ENCODE measurements at places on chromosomes 13 and 19.

- DNase-seq: no peak
Measured at GRCh38 chr13:49533591-49534269, 38.0 kb downstream of the PHF11 start.

DNA sequence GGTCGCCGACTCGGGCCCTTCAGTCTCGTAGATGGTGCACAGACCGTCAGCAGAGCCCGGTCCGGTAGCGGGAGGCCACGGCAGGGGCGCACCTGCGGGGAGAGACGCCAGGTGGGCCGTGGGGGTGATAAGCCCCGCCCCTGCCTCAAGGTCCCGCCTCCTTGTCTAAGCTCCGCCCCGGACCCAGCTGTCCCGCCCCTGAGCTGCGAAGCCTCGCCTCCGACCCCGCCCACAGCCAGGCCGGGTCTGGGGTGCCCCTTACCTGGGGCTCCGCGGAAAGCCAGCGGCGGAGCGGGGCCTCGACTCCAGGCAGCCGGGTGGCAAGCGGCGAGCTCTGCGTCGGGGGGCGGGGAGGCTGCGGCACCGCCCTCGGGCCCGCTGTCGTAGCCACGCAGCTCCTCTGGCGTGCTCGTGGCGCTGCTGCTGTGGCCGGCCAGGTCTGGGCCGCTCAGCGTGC is 4.7 kb downstream of the PRR36 start:
- no peak for DNase-seq

DNA sequence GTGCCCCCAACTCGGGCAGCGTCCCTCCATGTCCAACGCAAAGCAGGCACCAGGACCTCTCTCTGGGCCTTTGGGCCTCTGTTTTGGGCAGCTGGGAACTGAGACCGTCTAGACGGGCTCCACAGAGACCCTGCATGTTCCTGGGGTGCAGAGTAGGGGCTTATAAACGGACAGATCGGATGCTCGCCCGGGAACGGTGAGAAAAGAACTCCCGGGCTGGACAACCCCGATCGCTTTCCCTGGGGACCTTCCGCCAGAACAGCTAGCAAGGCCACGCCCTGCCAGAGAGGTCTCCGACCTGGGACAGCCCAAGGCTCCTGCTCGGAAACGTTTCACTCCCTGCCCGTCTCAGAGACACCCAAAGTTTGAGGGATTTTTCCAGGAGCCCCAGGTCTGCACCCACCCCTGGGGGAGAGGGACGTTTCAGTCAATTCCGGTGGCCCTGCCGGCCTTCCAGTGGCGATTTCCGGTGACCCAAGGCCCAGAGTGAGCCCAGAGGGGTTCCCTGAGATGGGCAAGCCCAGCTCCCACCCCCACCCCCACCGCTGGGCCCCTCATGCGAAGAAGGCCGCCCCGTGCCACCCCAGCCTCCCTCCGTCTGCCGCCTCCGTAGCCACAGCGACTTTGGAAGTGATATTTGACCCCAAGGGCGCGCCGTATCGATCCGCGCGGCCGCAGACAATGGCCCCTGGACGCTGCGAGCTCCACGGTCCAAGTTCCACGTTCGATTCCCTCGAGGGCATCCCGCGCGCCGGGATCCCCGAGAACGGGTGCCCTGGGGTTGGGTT is 1.7 kb downstream of the NR2F6 start:
- no peak for DNase-seq

- DNase-seq: peak; percentile 21
Measured at GRCh38 chr13:29423050-29423449, 172.4 kb downstream of the SLC7A1 start.

- no peak for DNase-seq
Measured at GRCh38 chr19:14160017-14160703, 23.8 kb upstream of the ASF1B start.

- peak; percentile 15 for DNase-seq
Measured at GRCh38 chr19:3985643-3986259, 488 bp upstream of the EEF2 start.

- no peak for DNase-seq
Measured at GRCh38 chr13:64164435-64164834, 2748.8 kb upstream of the PCDH20 start.

- no peak for DNase-seq
Measured at GRCh38 chr13:49213997-49214916, 5.9 kb upstream of the MLNR start.

DNA sequence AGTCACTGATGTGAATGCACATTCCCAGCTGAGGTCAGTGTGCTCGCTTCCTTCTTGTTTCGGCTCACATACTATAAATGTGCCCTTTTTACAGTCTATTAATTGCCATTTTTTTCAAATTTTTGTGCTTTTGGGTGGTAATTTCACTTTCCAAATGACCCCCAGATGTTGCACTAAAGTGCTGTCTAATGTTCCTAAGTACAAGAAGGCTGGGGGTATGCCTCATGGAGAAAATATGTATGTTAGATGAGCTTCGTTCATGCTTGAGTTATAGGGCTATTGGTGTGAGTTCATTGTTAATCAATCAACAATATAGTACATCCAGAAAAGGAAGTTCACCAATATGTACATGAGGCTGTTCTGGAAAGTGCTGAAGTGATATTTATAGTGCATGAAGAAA is 84.7 kb downstream of the KL start:
- no peak for DNase-seq

GRCh38 chr19:703651-704446 is 4.9 kb upstream of the PALM start:
- DNase-seq: peak; percentile 69

- DNase-seq: no peak
Measured at GRCh38 chr13:110850840-110851239, 64.0 kb downstream of the ANKRD10 start.

DNA sequence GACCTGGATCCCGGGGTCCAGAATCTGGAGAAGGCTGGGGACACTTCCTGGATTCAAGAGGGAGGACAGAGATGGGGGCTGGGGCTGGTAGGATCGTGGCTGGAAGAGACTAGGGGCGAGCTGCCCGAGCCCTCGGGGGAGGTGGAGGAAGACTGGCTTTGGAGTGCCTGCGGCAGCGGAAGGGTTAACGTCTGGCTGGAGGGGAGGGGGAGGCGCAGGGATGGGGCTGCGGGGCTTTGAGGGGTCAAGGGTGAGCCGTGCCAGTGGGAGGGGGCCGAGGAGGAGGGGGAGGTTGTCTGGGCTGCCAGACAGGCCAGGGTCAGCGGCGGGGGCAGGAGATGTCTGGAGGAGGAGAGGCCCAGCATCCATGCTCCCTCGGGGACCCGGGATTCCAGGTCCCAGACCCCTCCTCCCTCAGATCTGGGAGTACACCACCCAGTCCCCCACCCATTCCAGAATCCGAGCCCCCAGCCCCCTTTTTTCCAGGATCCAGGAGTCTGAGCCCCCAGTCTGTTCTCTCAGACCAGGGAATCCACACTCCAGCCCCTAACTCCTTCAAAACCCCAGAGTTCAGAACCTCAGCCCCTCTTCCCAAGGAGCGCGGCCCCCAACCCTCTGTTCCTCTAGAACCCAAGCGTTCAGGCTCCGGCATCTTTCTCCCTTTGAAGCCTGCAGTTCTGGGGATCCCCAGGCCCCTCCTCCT is 3.2 kb upstream of the SPACA6 start:
- peak; percentile 68 for DNase-seq

GRCh38 chr13:39892721-39893685 is 237.5 kb downstream of the COG6 start:
- no peak for DNase-seq

DNA sequence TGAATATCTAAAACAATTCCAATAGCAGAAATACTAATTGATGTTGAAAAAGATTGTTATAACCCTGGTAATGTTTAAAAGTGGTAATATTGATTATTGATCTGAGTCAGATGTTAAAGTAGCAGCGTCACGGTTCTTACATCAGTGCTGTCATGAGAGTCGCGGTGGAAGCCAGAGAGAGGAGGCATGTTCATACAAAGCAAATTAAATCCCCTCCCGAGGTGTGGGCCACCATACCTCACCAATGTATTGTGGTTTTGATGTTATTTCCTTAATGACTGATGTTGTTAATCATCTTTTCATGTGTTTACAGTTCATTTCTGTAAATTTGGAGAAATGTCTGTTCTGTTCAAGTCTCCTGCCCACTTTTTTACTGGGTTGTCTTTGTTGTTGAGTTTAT is 11.2 kb downstream of the ZNF317 start:
- no peak for DNase-seq

GRCh38 chr19:681029-682019 is 5.1 kb downstream of the FSTL3 start:
- DNase-seq: no peak

GRCh38 chr13:100409132-100409531 is 179.5 kb downstream of the GGACT start:
- DNase-seq: no peak

DNA sequence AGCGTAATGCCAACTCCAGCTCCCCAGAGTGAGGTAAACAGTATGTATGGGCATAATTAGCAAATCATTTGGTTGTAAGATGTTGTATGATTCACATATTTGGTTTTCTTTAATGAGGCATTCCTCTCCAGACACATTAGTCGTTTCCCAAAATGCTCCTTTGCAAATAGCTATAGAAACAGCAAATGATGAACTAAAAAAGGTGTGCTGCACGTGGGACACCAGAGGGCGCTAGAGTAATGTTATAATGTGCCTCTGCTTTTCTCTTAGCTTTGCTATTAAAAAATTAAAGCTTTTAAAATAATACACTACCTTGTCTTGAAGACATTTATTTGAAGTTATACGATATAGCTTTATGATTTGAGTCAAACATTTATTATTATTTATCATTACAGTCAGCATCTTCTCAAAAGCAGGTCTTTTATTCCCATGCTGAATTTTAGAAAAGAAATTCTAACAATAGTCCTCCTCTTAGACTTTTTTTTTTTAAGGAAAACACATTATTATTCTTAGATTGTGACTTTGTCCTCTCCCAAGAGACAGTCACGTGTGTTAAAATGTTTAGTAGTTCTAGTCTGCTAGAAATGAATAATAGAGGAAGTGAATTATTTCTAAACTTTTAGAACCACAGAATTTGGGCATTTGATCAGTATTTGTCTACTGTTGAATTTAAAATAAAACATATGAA is 121.6 kb upstream of the FRY start:
- DNase-seq: peak; percentile 60

DNA sequence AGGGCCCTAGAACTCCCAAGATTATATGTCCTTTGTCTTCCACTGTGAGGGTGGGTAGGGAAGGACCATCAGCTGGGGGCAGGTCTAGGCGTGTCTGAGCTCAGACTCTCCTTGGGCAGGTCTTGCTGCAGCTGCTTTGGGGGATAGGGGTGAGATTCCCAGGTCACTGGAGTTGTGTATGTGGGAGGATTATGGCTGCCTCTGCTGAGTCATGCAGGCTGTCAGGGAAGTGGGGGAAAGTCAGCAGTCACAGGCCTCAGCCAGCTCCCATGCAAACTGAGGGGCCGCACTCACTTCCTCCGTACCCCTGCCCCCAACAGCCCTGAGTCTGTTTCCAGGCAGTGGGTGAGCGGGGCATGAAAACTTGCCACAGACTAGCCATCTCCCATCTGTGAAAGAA is 600.8 kb downstream of the DIAPH3 start:
- no peak for DNase-seq

- DNase-seq: no peak
Measured at GRCh38 chr19:47377208-47377701, 28.1 kb downstream of the DHX34 start.

DNA sequence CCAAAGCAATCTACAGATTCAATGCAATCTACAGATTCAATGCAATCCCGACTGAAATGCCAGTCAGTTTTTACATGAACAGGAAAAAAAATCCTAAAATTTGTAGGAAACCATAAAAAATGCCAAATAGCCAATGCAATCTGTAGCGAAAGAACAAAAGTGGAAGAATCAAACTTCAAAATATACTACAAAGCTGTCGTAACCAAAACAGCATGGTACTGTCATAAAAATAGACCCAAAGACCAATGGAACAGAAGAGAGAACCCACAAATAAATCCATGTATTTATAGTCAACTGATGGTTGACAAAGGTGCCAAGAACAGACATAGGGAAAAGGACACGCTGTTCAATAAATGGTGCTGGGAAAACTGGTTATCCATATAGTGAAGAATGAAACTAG is 17.7 kb downstream of the ZNF829 start:
- no peak for DNase-seq

DNA sequence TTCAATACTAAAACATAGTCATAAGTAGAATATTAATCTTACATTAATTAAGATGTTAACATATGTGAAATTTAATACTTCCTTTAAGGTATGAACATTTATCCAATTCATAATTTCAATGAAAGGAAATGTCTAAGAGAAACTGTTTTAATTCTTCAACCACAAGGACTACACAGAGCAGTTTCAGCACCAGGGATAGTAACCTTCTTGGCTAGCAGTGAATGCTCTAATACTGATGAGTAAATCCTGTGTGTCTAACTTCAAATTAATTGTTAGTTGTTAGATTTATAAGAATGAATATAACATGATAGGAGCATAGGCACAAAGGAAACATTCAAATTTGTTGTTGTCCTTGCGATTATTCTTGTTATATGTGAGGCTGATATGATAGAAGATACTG is 15.6 kb upstream of the NBEA start:
- DNase-seq: no peak

GRCh38 chr13:66926200-66926850 is 303.8 kb downstream of the PCDH9 start:
- no peak for DNase-seq

DNA sequence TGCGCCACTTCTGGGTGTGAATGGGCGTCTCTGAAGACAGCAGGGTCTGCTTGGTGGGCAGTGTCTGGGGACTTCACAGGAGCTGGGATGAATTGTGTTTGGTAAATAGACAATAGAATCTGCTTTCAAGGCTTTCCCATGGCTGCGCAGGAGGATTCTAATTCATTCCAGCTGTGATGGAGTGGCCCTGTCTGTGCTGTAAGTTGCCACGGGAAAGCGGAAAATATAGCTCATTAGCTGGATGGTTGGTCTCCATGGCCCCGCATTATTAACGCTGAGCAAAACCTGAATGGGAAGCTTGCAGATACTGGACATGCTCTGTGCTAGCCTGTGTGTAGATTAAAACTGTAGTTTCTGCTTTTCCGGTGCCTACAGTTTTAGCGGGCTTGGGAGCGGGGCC is 15.6 kb upstream of the C1QTNF9 start:
- no peak for DNase-seq

- DNase-seq: no peak
Measured at GRCh38 chr19:27779954-27780353, 1433.0 kb downstream of the UQCRFS1 start.

GRCh38 chr13:41780715-41781706 is 179.9 kb downstream of the VWA8 start:
- no peak for DNase-seq

GRCh38 chr13:98187155-98187964 is 10.3 kb upstream of the RNF113B start:
- no peak for DNase-seq

GRCh38 chr13:103895835-103896531 is 829.8 kb upstream of the SLC10A2 start:
- DNase-seq: no peak

DNA sequence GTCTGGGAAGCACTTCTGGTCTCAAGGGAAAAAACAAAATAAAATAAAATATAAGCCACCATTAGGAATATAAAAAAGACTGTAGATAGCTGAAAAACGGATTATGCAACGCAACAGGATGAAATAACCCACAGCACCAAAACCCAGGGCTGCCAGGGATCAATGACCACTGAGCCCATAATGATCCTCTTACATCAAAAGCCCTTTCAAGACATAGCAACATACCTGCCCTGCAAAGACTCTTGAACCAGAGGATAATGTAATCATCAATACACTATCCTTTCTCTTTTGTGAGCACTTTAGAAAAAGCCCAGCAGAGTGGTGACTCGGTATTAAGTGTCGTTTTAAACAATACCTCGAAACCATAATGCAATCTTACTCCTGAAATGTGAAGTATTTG is 235.0 kb upstream of the SOX21 start:
- no peak for DNase-seq

GRCh38 chr19:47826800-47827199 is 5.1 kb downstream of the CRX start:
- DNase-seq: no peak
